ENCODE measurements at places on chromosomes 7 and 10.
A peak's percentile ranks its signal among the peaks of the same experiment; 100 is the strongest.

- no peak for DNase-seq
Measured at GRCh38 chr7:140640060-140640637, 464 bp downstream of the DENND2A start.

DNA sequence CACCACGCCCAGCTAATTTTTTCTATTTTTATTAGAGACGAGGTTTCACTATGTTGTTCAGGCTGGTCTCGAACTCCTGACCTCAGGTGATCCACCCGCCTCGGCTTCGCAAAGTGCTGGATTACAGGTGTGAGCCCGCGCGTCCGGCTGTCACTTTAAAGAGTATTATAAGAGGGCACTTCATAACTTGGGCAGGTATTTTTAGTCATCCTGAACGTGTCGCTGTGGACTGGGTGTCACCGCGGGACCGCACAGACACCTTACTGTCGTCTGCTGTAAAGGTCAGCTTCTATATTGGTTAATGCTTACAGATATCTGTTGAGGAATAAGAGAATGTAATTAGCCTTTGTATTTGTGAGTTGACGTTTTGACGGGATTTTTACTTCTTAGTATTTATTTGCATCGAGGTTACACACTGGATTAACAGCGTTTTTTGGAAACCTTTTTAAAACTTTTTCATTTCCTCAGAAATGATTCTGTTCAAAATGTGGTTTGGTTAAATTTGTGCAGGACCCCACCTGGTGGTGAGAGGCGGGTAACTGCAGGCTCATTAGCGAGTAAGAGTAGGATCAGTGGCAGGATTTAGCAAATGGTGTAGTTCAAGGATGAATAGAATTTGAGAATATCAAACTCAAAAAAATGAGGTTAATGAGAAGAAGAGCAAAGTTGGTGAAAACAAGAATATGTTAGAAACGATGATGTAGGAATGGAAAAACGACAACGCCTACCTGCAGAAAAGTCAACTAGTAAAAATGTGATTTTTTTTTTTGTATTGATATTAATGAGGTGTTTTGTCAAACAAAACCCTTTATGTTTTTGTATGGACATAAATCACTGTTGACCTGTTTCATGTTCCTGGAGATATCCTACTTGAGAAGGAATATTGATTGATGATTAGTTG, 3.2 kb downstream of the DNAJB6 start:
- peak; percentile 80 for DNase-seq

GRCh38 chr7:56291-56913, 136.0 kb upstream of the FAM20C start:
- no peak for DNase-seq

DNA sequence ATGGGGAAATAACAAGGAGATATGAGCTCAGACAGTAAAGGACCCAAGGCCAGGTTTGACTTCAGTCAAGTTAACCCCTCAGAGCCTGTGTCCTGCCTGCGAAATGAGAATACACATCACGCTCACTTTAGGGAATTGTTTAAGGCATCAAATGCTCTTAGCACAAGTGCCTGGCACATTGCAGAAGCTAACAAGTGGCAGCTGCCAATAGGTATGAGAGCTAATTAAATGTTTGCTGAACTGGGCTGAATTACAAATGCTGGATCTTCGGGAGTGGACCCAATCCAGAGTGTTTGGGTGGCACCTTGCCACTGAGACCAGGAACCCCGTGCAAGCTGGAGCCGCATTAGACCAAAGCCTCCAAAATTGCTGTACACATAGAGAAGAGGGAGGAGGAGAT, 136.8 kb downstream of the C10orf90 start:
- DNase-seq: no peak

- DNase-seq: no peak
Measured at GRCh38 chr10:114246679-114247305, 7.7 kb downstream of the VWA2 start.

DNA sequence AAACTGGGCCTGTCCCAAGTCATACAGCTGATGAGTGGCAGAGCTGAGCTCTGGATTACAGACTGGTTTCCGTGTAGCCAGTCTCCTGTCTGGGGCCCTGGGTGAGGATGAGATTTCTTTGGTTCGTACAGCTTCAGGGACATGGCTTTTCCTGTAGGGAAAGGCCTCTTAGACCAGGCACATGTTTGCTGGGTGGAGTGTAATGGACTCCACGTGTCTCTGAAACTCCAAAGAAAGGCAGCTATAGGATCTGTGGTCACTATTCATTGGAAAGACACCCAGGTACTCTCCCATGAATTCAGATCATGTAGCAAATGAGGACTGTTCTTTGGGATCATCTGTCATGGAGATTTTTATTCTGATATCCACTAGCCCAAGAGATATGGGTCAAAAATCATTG, 2.4 kb downstream of the HABP2 start:
- DNase-seq: no peak

- no peak for DNase-seq
Measured at GRCh38 chr10:59908808-59909143, 2.4 kb upstream of the CCDC6 start.

GRCh38 chr7:145269418-145270161, 433.7 kb upstream of the TPK1 start:
- DNase-seq: no peak

- DNase-seq: no peak
Measured at GRCh38 chr7:24869572-24869971, 110.4 kb downstream of the OSBPL3 start.

DNA sequence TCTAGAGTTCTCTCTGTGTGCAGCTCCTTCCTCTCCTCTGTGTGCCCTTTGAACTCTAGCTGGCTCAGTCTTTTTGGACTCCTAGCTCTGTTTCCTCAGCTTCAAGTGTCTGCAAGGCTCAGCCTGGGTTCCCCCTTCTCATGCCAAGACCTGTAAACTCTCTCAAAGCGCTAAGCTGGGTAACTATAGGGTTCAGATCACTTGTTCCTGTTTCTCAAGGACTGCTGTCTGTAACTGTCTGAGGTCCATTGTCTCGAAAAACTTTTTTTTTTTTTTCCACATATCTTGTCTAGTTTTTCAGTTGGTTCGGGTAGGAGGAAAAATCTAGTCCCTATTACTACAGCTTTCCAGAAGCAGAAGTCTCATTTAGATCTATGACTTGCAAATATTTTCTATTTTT, 46.6 kb upstream of the PPP1R17 start:
- no peak for DNase-seq

DNA sequence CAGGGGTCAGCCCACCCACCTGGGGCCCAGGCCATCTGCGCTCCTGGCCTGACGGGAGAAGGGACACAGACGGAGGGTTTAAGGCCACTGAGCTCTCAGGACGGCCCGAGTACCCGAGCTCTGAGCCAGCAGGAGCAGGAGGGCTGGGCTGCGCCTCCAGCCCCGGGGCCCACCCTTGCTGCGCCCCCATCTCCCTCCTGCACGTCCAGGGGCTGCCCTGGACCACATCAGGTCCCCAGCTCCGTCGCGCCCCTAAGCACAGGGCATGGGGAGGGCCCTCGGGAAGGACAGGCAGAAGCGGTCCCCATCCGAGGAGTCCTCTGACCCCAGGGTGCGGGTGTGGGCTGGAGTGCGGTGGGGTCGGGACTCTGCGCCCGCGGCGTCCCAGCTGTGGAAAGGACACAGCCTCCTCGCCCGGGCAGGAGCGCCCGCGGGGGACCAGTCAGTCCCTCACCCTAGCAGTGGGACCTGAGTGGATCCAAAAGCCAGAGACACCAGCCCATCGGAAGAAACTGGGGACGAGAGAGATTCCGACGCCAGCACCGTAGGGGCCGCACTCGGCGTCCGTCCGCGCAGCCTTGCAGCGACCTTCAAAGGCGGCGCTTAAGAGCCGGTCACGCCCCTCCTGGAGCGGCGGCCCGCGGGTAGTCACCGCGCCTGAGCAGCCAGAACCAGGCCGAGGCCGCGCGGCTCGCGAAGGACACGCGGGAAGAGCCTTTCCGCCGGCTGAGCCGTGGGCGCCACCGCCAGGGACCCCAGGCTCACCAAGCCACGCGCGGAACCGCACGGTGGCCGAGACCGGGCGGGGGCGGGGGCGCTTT, 15.9 kb downstream of the CAMK2B start:
- DNase-seq: no peak

- peak; percentile 15 for DNase-seq
Measured at GRCh38 chr10:44386546-44387052, 1.7 kb upstream of the CXCL12 start.

DNA sequence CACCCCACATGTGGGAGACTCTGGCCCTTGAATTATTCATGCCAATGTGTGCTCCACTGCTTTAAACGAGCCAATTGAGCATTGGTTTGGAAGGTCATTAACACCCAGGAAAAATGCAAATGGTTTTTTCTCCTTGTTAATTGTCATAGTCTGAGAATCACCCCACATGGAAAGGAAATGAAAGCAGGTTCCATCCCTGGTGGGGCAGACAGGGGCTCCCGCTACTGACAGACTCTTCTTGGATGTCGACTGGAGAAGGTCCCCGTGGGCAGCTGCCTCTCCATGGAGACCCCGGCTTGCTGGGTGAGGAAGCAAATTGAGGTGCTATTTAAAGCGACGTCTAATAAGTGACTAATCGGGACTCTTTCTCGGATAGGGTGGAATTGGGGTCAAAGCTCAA, 32.0 kb upstream of the EN2 start:
- DNase-seq: no peak

- no peak for DNase-seq
Measured at GRCh38 chr10:57898231-57898630, 369.5 kb downstream of the IPMK start.

DNA sequence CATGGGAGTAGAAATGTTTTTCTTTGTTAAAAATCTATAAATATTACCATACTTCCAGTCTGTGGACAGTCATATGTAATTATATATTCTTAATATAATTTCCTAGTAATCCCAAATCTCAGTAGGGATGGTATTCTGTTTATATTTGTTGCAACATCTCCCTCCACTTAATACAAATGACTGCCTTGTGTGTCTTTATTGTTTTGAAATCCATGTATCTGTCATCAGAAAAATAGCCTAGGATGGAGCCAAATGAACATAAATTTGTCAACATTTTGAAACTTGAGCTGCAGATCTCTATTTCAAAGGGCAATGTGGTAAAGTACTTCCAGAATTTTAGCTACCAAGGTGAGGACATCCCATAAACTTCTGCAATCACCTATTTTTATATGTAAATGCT, 290.7 kb downstream of the TSPAN12 start:
- DNase-seq: no peak

DNA sequence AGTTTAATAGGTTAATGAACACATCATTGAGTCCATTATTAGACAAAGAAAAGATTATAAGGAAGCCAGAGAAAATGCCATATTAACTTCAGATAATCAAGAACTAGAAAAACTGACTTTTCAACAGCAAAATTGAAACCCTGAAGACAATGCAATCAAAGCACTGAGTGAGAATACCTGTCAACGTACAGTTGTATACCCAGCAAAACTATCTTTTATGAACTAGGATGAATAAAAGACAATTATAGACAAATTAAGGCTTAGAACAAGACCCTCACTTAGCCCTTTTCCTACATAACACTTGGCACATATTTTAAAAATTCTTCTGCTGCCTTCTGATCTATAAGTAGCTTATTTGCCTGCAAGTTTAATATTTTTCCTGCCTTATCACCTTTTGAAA, 19.0 kb upstream of the DGKI start:
- DNase-seq: no peak

GRCh38 chr7:124269774-124270173, 236.9 kb upstream of the TMEM229A start:
- DNase-seq: no peak

GRCh38 chr7:8579661-8580194, 146.3 kb downstream of the NXPH1 start:
- DNase-seq: no peak

- no peak for DNase-seq
Measured at GRCh38 chr7:9981742-9982349, 991.8 kb upstream of the PHF14 start.

- DNase-seq: no peak
Measured at GRCh38 chr7:125020801-125021200, 91.2 kb upstream of the POT1 start.

DNA sequence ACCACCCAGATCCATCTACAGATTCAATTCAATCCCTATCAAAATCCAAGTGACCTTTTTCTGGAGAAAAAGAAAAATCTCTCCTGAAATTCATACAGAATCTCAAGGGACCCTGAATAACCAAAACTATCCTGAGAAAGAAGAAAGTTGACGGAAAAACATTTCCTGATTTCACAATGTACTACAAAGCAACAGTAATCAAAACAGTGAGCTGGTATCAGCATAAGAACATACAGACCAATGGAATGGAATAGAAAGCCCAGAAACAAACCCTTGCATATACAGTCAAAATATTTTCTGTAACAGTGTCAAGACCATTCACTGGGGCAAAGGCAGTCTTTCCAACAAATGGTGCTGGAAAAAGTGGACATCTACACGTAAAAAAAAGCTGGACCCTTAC, 89.9 kb downstream of the JMJD1C start:
- no peak for DNase-seq

DNA sequence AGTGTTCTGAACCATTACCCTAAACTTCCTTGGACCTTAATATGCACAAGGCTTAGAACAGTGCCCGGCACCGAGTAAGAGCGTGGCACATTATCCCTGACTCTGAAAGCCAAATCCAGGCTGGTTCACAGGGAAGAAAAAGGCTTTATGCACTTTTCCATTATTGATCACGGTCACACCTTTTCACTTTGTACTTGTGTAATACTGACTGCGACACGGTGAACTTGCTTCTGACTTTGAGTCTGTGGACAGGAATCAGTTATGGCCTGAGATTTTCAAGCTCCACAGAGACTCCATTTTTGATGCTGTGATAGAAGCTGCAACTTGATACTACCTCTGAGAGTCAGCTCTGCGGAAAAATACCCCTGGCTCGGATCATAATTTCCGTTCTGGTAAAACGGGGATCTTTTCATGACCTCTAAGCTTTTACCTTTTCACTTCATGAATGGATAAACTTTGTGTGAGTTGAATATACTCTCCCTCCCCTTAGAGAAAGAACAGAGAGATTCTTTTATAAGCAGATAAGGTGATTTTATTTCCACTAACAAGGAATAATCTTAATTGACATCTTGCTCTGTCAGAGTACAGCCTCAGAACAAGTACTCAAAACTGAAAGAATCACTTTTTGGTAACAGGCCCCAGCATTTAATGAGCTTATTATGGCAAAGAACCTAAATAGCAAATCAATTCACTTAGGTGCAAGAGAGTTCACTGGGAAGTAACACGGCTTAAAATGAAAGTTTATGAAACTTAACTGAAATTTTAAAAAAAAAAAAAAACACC, 88.8 kb downstream of the ELMO1 start:
- DNase-seq: no peak

- DNase-seq: no peak
Measured at GRCh38 chr10:84822931-84823630, 494.7 kb downstream of the CCSER2 start.

- no peak for DNase-seq
Measured at GRCh38 chr10:125489731-125490130, 193.2 kb downstream of the TEX36 start.

DNA sequence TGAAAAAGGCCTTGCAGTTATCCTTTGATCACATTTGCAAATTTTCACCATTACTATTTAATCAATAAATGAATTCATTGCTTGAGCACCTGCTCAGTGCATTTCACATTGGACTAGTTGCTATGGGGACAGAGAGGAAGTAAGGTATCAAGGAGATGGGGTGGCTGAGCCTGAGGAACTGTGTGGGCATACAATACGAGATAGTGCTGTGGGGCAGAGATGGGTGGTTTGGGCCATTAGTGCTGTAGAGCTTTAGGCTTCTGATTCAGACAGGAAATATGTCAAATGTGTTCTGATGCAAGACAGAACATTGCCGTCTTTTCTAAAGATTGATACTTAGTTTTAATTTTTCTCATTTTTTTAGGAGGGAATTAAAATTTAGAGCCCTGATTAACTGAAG, 13.2 kb downstream of the ITGB8 start:
- DNase-seq: no peak

GRCh38 chr7:34430456-34430855, 227.6 kb upstream of the NPSR1 start:
- DNase-seq: no peak

- no peak for DNase-seq
Measured at GRCh38 chr7:69657331-69657730, 59.1 kb downstream of the AUTS2 start.

Measured in CD4-positive, alpha-beta T cell treated with Interleukin-10 for 1 hour (primary cell).